ENCODE measurements at places on chromosomes 16 and 17.

DNA sequence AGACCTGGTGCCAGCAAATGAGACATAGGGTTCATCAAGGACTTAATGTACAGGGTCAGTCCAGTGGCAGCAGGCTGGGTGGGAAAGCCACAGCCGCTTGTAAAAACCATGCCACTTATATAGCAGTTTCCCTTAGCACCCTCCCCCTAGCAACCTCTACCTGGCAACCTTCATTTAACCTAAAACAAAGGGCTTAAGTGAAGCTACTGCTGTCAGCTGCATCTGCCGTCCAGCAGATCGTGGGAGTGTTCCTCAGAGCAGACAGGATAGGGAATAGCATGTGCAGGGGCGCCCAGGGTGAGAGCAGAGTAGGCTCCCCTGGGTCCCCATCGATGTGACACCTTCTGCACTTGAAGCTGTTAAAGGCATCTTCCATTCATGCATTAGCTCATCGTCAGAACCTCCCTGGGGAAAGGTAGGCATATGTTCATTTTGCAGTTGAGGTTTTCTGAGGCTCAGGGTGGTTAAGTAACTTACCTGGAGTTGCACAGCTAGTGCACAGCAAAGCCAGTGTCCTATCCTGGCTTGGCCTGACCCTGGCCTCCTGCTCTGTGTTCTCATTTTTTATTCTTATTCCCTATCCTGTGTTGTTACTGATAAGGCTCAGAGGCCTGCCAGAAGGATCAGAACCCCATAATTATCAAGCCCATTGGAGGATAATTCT lies 112.5 kb downstream of the SOCS1 start:
- no peak for DNase-seq

- DNase-seq: no peak
These were observed 10.8 kb upstream of the TAOK1 start for GRCh38 chr17:29379084-29379991.

GRCh38 chr16:8572919-8573724 lies 17.2 kb downstream of the TMEM114 start:
- DNase-seq: no peak

- DNase-seq: no peak
These were observed at the start of gene C16orf92 for GRCh38 chr16:30022887-30023286. C16orf92 (plus strand) TSS chr16:30023198; CDS start chr16:30023341, 143 bp downstream.

- DNase-seq: no peak
These were observed 25.5 kb downstream of the KDM8 start for GRCh38 chr16:27228621-27229501.

GRCh38 chr16:50408001-50408561 lies 39.3 kb upstream of the BRD7 start:
- DNase-seq: no peak

DNA sequence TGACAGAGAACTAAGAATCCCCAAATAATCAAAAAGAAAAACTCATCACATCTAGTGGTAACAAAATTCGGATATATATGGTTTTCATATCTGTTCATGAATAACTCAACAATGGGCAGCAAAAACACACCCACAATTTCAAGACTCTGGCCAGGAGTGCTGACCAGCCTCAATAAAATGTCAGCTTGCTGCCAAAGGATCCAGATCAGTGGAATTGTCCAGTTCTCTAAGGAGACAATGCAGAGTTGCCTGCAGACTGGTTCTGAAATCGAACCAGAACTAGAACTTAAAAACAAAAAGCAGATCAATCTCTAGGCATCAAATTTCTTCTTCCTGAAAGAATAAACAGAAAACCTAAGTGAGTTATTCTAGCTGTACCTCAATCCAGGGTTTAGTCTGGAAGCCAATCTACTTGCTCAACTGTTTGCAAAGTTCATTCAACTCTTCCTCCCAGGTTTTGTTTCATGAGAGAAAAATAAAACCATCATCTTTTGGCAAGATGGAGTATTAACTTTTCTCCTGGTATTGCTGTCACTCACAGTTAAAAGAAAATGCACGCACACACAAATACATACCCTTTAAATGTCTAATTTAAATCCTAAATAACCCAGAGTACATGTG lies 61.0 kb downstream of the CFDP1 start:
- no peak for DNase-seq

GRCh38 chr17:3924512-3925350 lies 8.5 kb upstream of the P2RX1 start:
- DNase-seq: no peak

DNA sequence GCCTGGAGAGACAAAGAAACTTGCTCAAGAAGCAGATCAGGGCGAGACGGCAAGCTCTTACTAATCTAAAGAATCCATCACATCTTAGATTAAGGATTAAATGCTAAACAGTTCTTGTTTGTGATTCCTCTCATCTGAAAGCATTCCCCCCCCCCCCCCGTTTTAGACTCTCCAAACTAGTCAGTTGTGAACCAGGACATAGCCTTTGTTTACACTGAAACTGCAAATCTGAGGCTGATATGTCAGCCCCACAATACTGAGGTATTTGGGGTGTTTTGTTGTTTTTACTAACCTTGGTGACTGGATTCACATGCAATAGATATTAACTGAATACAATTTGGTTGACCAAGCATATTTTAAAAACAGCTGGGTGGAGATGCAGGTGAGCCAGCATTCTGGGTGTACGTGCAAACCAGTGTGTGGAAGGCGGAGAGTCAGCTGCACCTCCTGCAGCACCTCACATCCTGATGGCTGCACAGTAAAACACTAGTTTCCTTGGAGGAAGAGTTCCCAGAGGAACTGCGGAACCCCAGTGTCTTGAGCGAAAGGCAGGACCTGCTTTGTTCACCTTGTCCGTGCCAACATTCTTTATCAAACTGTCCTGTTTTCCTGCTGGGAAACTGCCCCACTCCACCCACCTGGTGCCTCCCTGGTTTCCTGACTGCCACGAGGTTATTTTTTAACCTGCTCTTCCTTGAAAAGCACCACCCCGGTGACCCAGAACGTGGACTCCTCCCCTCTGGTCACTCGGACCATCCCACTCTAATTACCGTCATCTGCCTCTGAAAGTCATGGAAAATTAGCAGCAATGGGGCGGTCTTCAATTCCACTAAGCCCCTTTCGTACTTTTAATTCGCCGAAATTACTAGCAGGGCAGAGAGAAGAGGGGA lies 1.2 kb upstream of the YPEL2 start:
- DNase-seq: no peak

DNA sequence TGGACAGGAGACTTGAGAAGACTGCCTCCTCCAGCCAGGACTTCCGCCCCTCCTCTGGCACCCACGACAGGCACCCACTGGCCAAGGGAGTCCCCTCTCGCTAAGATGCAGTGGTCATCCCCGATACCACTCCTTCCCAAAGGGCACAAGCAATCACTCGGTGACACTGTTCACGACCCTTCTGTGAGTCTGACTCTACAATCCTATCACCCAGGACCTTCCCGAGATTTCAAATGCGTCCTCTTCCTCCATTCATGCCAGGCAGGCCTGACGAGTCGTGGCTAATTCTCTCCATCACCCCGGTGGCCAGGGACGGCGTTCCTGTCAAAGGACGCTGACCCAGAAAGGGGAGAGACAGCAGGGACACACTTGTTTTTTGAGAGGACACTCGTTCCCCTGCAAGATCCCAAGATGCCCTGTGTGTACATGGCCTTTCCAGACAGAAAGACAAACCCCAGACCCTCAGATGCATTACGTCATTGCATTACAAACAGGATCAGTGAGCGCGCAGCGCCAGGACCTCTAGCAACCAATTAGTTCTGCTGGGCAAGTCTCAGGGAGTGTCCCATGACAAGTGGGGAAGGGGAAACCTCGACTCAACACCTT lies 12.2 kb downstream of the FBXO31 start:
- no peak for DNase-seq

GRCh38 chr16:11219178-11219577 lies 36.8 kb downstream of the SOCS1 start:
- DNase-seq: no peak

- DNase-seq: no peak
These were observed 4.8 kb downstream of the CTRB2 start for GRCh38 chr16:75202069-75202590.

DNA sequence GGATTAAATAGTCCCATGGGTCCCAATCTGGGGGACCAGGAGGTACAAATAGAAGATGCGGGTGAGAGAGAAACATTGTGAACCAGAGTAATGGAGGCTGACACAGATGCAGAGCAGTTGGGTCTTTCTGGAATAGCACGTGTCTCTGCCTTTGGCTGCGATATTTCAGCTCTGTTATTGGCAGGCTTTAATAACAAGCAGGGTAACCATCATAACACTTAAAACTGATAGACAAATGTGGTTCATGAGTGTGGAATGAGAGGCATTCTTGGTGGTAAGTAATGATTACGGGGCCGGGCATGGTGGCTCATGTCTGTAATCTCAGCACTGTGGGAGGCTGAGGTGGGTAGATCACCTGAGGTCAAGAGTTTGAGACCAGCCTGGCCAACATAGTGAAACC lies 110.3 kb downstream of the SNX29 start:
- no peak for DNase-seq
